Fibroblast of skin of left quadriceps (primary cell): ENCODE measurements at places on chromosomes 5 and 9.

- no peak for DNase-seq
Observed at GRCh38 chr5:129656952-129657351, 90.9 kb upstream of the MINAR2 start.

GRCh38 chr5:4661326-4661725, 478.8 kb upstream of the ADAMTS16 start:
- DNase-seq = no peak

DNA sequence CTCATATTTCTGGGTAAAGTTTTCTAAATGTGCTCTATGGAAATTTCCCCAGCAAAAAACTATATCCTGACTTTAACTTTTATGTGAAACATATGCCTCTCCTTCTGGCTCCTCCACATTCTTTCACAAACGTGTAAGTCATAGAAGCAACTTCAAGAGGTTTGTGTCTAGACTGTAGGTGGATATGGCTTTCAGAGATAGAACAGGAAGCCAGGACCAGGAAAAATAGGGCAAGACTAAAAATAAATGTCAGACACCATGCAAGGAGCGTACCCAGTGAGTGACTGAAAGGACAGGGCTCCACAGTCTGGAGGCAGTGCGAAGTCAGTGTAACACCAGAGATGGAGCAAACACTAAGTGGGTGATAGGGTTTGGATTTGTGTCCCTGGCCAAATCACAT, 240.7 kb downstream of the COX7C start:
- DNase-seq = no peak

DNA sequence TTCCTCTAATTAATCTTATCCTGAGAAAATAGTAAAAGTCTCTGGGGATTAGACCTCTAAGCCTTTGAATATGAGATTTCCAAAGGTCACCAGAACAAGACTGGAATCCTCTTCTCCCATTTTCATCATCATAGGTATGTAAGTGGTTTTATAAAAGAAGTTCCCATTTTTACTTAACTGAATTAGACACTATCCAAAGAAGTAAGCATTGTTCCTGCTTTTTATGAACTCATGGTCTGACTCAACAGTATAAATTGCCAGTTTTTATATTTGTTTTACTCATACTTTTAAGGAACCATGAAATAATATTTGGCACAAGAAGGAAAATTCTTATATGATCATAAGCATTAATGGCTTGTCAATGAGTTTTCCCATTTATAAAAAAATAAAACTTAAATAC, 167.1 kb upstream of the ADRA1B start:
- DNase-seq = no peak

- DNase-seq = no peak
Observed at GRCh38 chr5:88675708-88676636, 207.0 kb downstream of the MEF2C start.

DNA sequence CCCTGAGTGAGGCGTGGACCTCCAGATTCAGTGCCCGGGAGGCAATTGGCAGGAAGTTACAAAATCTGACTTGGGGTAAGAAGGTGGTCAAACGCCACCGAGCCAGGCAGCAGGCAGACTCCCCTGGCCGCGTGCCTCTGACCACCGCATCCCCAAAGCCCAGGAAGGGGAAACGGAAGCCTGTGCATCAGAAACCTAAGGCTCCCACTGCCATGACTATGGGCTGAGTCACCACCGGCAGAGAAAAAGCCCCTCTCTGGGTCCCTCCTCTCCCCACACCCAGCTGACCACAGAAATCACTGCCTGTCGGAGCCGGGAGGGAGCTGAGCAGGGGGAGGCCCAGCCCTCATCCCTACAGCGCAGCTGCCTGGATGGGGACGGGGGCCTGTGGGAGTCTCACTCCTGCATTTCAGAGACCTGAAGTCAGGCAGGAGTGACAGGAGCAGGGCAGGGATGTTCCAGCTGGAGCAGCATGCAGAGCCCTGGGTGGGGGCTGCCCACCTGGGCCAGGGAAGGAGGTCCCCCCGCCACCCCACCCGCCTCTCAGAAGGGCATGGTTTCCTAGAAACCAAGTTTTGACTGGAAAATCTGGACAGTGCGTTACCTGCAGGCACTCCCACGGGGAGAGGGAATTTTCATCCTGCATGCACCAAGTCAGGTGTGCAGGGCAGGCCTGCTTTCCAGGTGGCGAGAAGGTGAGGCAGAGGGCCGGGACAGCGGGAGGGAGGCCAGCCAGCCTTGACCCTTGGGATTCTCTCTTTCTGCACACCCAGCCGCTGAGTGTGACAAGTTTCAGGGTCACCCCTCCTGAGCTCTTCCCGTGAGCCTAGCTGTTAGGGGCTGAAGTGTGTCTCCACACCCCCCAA, 68.2 kb downstream of the LRSAM1 start:
- DNase-seq = peak; percentile 94

DNA sequence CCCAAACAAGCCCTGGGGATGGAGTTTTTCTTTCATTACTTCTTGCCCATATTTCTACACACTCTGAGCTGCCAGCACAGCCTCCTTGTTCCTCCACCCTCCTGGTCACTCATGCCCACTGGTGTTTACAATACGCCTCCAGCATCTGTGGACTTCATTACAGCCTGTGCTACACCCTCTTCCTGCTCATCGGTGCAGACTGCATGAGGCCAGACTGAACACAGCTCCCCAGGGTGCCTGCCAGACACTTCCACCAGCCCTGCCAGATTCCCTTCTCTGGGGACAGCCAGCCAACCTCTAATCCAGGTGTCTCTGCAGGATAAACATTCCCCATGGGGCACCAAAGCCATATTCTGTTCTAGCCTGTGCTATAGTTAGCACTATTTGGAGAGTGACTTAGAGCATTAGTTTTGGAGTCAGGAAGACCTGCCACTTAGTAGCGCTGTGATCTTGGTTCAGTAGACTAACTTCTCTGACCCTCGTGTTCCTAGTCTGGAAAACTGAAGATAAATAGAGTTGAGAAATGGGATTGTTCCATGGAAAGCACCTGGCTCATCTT, 163.8 kb upstream of the KLF4 start:
- no peak for DNase-seq

- DNase-seq = no peak
Observed at GRCh38 chr5:58844395-58844794, 261.5 kb downstream of the RAB3C start.

GRCh38 chr9:6247266-6247665, 31.7 kb downstream of the IL33 start:
- no peak for DNase-seq

- DNase-seq = no peak
Observed at GRCh38 chr9:96483197-96483596, 33.2 kb downstream of the HABP4 start.

DNA sequence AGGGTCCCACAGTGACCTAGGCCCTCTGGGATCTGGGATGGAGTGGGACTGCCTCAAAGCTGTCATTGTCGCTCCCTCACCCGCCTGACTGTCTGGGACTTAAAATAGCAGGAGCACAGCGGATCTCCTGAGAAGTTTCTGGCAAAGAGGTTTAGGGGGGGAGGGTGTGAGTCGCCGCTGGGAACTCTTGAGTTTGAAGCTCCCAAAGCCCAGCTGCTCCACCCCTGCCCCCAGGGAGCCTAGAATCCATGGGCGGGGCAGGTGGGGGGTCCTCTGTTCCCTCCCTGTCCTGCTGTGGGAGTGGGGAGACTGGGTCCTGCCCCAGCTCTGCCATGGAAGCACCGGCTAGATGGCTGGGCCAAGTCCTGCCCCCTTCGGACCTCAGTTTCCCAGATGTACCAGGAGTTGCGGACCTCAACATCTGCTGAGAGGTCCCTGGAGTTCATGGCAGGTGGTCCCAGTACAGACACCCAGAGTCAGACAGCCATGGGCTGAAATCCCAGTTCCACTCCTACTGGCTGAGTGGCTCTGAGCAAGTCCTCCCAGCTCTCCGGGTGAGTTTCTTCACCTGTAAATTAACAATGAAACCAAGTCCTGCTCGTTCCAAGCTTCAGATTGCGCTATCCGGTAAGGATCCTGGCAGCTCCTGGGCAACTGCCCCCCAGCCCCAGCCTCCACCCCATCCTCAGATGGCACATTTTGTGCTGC, 985 bp upstream of the WDR38 start:
- no peak for DNase-seq

- no peak for DNase-seq
Observed at GRCh38 chr5:124403281-124403680, 343.2 kb downstream of the ZNF608 start.

DNA sequence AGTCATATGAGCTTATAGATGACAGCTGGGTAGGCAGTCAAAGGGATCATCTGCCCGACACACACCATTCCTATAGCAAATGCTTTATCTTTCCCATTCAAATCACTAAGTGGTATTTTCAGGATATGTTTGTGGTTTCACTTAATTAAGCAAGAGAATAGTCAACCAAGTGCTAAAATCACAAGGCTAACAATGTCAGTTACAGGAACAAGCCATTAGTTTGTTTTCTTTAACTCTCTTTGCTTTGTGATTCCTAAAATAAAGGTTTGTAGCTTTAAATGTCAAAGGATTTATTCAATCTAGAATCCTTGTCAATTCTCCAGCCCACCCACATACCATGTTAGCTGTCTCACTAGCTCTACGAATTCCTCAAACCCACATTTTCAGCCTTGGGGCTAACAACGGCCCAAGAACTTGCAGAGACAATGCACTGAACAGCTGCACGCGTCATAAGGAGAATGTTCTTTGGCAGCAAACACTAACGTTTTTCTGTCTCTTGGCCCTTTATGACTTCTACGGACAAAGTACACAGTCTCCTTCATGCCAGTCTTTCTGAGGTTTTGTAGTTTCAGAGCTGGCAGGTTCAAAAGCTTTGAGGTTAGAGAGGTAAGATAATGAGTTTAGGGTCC, 56.6 kb downstream of the ELAVL2 start:
- DNase-seq = peak; percentile 88

- DNase-seq = peak; percentile 16
Observed at GRCh38 chr9:32589083-32589723, 16.2 kb upstream of the NDUFB6 start.

GRCh38 chr9:7298123-7298522, 501.5 kb downstream of the DMAC1 start:
- DNase-seq = no peak

- DNase-seq = no peak
Observed at GRCh38 chr5:67481362-67481761, 284.8 kb upstream of the CD180 start.
